ENCODE measurements at places on chromosomes 3 and 15.

DNA sequence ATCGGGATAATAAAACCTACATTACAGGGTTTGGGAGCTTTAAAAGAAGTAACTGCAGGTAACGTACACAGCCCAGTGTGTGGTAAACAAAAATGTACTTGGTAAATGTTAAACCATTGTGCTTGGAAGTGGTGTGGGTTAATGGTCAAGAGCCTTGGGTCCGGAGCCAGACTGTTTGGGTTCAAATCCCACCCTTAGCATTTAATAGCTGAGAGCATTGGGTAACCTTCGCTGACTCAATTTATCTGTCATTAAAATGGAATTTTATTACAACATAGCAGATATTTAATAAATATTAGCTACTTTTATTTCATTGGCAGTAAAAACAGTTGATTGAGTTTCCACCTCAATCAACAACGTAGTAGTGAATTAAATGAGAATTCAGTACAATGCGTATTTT, 1.5 kb downstream of the FSTL1 start:
- ATAC-seq, result no peak

DNA sequence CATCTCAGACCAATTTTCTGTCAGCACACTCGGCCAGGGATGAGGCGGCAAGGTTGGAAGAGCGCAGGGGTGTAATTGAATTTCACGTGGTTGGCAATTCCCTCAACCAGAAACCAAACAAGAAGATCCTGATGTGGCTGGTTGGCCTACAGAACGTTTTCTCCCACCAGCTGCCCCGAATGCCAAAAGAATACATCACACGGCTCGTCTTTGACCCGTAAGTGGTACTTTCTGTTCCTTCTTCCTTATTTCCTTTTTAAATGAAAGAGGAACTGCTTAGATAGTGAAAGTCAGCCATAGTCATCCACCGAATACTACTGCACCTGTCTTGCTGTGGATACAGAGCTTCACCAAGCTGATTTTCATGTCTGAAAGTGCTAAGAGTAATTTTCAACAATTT, 60.1 kb downstream of the SGO1 start:
- ATAC-seq, result peak; percentile 100

- ATAC-seq, result no peak
Observed at GRCh38 chr3:176611703-176612102, 585.6 kb downstream of the TBL1XR1 start.

- ATAC-seq, result no peak
Observed at GRCh38 chr3:67940210-67940952, 286.0 kb upstream of the SUCLG2 start.

- ATAC-seq, result no peak
Observed at GRCh38 chr15:27219636-27220035, 248.7 kb downstream of the GABRG3 start.

- ATAC-seq, result no peak
Observed at GRCh38 chr15:58440158-58440910, 8.5 kb downstream of the LIPC start.

DNA sequence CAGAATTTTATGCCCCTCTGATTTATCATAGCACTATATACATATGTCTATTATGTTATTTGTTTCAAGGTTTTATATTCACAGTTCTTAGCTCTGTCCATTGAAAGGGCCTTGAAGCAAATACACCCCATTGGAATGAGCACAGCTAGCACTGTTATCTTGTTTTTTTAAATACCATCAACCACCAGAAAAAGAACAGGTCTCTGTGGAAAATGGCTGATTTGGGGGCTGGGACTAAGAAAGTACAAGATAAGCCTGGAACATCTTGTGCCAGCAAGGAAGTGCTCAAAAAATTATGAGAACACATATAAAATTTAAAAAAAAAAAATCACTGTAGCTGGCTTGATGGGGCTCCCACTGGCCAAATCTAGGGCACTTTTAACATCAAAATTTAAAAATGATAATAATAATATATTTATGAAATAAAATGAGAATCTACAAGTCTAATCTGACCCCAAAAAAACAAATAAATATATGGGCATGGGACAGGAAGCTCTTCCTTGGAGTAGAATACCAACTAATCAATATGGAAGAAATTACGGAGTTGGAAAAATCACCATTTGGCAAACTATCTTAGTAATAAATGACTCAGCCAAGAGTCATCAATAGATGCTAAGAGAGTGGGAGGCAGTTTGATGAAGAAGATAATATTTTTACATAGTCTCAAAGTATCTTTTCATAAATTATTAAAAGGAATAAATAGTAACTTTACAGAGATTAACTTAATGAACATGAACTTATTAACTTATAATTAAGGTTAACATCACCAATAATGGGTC, 20.5 kb downstream of the IFT80 start:
- no peak for ATAC-seq

- no peak for ATAC-seq
Observed at GRCh38 chr15:80217327-80217900, 34.6 kb downstream of the CTXND1 start.

- peak; percentile 14 for ATAC-seq
Observed at GRCh38 chr15:64810497-64811326, 14.7 kb downstream of the PIF1 start.

- no peak for ATAC-seq
Observed at GRCh38 chr3:114745322-114746240, 401.5 kb downstream of the ZBTB20 start.

DNA sequence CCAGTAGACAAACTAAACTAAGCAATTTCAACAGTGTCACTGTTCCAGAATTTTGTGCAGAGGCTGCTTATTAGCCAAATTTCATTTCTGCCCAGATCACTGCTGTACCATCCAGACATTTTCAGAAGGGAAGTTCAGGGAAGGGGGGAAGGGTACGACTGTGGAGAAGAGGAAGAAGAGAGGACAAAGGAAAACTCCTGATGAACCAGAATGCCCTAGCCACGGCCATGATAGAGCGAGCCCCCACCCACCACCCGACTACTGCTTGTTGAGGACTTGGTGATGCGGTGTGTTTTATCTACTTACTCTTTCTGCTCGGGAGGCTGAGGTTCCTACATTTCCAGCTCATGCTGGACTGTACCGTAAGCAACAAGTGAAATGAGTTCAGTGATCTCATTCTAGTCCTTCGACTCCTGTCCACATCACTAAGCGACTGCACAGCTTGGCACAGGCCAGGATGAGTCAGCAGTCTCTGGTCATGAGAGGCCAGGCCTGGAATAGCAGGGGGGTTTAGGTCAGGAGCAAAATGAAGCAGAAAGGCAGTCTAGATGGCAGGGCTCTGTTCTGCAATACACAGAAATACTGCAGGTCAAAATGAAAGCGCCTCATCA, 330.8 kb downstream of the TIGIT start:
- ATAC-seq, result no peak

GRCh38 chr3:155309581-155309980, 16.1 kb upstream of the STRIT1 start:
- ATAC-seq, result no peak

DNA sequence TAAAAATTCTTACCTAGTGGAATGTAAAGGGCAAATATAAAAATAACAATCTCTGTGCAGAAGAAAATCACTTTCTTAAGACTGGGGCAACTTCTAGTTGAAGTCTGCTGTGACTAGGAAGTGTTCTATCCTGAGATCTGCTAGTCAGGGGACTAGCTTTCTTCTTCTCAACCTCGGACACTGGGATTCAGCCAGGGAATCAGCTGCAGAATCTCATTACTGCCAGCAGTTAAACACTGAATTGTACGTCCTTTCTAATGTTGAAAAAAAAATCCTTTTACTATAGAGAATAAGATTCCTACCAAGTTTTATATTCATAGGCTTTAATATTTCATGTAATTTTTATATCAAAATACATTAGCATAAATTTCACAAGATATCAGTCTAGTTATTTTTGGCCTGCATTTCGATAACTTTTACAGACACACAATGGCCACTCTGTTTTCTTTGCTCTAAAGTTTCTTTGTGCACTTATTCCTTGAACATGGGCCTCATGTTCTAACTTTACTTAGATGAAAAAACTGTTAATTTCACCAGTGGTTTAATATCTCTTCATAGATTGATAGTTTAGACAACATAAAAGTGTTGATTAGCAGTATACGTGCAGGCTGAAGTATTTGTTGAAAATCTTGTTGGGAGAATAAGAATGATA, 2.6 kb upstream of the NEO1 start:
- no peak for ATAC-seq

GRCh38 chr3:16849229-16849628, 35.5 kb upstream of the PLCL2 start:
- peak; percentile 89 for ATAC-seq

DNA sequence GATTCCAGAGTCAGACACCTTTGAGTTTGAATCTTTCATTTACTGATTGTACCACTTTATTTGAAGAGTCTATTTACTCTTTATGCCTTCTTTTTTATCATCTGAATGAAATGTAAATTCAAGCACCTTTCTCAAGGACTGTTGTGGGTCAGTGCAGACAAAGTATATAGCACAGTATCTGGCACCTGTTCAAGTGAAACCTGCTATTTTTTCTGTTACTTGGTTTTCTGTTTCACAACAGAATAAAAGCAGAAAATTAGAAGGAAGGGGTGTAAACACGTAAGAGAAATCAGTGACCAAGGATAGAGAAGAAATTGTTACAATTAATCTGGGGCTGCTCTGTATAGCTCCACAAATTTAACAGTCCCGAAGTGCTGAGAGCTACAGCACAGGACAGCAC, 357.4 kb downstream of the RSL24D1 start:
- ATAC-seq, result no peak

GRCh38 chr3:28575746-28576613, 227.4 kb upstream of the AZI2 start:
- no peak for ATAC-seq

DNA sequence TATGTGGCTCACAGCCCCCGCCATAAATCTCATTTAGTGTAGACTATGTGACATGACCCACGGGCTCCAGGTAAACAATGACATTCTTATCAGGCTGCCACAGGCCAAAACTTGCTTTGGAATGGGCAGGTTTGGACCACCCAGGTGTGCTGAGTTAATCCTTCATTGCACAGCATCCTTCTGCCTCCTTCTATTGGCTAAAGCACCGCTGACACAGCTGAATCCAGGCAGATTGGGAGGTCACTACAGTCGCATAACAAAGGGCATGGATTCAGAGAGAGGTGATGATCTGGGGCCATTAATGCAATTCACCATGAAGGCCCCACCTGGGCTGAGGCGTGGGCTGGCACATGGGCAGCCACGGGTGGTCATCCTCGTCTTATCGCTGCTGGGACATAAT, 47.8 kb upstream of the GALNT15 start:
- ATAC-seq, result no peak

DNA sequence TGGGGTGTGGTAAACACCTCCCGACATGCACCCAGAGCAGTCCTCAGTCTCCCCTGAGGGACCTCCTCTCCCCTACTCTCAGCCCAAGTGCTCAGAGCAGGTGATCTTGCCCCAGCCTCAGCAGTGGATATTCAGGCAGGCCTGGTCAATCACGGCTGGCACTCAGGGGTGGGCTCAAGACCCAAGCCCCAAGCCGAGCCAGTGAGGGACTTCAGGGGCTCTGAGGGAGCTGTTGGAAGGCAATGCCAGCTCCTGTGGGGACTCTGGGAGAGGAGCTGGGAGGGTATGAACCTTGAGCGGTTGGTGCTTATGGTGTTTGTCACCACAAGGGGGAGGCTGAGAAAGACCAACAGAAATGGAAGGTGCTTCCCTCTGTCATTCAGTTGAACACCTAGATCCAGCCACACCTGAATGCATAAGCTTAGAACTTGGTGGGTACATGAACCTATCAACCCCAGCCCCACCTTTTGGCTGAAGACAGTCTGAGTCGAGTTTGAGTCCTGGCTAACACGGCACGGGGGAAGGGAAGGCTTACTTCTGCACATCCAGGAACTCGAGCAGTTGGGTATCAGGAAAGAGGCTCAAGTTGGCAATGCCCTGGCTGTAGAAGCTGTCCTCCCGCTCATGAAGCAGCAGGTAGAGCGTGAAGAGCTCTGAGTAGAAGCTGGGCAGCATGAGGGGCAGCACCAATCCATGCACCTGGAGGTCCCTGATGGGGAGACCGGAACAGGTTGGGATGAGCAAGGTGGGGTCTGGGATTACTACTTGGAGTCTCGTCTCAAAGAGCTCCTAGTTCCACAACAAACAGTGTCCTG, 19.2 kb downstream of the ALS2CL start:
- ATAC-seq, result no peak

GRCh38 chr3:45981346-45982074, 14.1 kb downstream of the FYCO1 start:
- ATAC-seq, result peak; percentile 68

DNA sequence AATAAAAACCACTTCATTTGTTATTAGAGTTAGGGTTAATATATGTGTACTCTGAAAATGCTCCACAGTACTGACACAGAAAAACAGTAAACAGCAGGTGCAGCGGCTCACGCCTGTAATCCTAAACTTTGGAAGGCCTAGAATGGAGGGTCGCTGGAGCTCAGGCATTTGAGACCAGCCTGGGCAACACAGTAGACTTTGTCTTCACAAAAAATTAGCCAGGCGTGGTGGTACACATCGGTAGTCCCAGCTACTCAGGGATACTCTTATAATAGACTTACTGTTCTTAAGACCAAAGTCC, 40.3 kb downstream of the UACA start:
- no peak for ATAC-seq

GRCh38 chr3:185363662-185364203, 797 bp downstream of the MAP3K13 start:
- peak; percentile 63 for ATAC-seq

DNA sequence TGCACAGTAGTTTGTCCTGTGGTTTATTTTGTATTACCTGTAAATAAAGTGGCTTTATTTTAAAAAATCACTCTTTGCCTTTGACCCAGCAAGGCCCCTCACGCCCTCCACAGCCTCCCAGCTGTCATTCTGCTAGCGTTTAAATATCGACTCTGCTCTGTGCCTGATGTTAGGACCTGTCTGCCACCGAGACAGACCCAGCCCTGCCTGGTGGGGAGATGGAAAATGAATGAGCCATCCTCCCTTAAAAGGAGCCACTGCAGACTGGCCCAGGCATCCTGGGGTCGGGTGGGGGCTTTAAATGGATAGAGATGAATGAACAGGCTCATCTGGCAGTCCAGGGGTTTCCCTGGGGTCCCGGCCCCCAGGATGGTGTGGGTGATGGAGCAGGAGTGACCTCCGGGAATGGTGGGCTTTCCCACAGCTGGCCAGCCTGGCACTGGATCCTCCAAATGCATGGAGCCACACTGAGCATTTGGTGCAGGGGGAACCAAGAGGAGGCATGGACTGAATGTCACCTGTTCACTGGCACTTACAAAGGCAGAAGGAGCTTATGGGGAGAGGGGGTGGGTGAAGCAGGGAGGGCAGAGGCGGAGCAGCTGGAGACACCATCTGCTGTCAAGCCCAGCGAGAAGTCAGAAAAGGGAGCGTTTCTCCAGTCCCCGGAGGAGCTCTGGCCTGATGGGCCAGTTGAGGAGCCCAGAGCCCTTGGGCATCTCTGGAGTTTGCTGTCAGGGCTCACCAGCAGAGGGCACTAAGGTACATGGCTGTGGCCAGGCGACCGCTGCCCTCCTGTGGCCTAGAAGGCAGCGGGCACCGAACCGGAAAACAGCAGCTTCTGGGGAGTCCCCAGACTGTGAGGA, 11.9 kb downstream of the GRM2 start:
- peak; percentile 74 for ATAC-seq

DNA sequence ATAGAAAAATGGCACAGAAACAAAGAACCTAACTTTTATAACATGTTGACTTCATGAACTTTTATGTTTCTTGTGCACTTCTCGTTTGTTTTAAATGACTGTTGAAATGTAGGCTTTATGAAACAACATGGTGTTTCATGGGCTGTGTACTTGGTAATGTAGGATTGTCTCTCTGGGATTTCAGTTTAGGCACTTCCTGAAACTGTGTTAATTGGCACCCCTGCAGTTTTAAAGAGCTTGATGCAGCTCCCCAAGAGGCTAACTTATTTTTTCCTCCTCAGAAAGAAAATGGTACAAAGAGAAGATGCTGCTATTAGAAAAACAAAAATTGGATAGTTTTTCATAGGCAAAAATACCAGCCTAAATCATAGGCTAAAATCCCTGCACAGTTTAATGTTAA, 239.2 kb downstream of the GRM7 start:
- no peak for ATAC-seq

All from stimulated activated memory B cell treated with anti-CD40 and anti-IgM and Interleukin-4, amounts not matched to agents 10 μg/mL and 1 μg/mL and 100 μg/mL, for 72 hours (primary cell).